ENCODE measurements at places on chromosomes 3 and 15. TPM values are rescaled to one million over a fixed set of nuclear protein-coding genes. Genes with fewer than 3 reads are reported as not detected.

Gene SH2D7
- not detected for total RNA-seq

Gene UBR1
- 31.6 TPM for total RNA-seq

GRCh38 chr3:151382671-151383070 lies 1.9 kb downstream of the P2RY12 start:
- H3K4me3 ChIP-seq = no peak overlapping the region
- no peaks in the 10 kb centered on the region for H3K27me3 ChIP-seq
- H3K27ac ChIP-seq = no peak overlapping the region
- no peak for DNase-seq
- H3K4me1 ChIP-seq = peaks cover 8% of the 10 kb centered on the region

GRCh38 chr3:186821429-186822387 lies 15.4 kb upstream of the RFC4 start:
- H3K27ac ChIP-seq = no peak overlapping the region
- no peak overlapping the region for H3K4me3 ChIP-seq
- peaks cover 21% of the 10 kb centered on the region for H3K4me1 ChIP-seq
- peaks cover 8% of the 10 kb centered on the region for H3K27me3 ChIP-seq

Gene GOLGA6D
- not detected for total RNA-seq

DNA sequence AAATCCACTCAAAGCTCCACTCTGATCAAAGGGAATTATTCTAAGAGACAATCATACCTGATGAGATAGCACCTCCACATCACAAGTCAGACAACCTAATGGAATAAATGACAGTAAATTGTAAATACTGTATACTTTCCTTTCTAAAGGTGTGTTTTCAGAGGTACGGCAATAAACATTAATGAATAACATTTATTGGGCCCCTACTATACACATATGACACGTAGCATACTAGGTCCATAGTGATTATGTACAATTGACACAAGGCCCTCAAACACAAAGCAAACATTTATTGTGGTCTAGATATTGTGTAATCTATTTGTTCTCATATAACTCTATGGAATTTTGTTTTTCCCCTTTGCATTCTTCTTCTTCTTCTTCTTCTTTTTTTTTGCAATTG lies 429.8 kb downstream of the FOXP1 start:
- H3K36me3 ChIP-seq = no peaks in the 10 kb centered on the region
- peaks cover 10% of the 10 kb centered on the region for H3K4me1 ChIP-seq
- H3K27me3 ChIP-seq = no peaks in the 10 kb centered on the region
- H3K27ac ChIP-seq = no peak overlapping the region
- H3K4me3 ChIP-seq = no peak overlapping the region

DNA sequence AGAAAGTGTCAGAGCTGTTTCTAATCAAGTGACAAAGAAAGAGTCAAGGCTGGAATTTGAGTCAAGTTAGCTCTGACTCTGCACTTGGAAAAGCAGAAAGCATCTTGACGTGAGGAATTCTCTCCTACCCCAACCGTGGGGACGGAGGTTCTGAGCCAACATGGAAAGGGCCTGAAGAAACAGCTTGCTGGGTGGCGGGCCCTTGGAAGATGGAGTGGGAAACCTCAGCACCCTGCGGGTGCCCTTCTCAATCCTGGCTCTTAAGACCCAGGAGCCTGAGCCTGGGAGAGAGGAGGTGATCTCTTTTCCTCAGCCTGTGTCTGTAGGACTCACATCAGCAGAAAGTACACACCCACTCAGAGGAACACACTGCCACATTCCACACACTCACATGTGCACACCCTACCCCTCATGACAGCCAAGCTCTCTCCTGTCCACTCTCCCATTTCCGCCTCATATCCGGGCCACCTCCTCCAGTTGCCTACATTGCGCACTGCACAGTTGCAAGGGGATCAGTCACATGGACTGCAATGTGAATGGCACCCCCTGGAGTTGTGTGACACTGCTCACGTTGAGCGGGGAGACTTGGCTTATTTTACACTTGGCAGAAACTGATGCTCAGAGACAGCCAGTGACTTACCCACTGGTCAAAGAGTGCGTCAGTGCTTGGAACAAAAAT lies 101.5 kb upstream of the SLC6A6 start:
- no peaks in the 10 kb centered on the region for H3K36me3 ChIP-seq
- no peak overlapping the region for H3K4me3 ChIP-seq
- peaks cover 4% of the 10 kb centered on the region for H3K4me1 ChIP-seq
- peaks cover 6% of the 10 kb centered on the region for H3K27me3 ChIP-seq
- no peak overlapping the region for H3K27ac ChIP-seq
- no peak for DNase-seq

- H3K27ac ChIP-seq = no peak overlapping the region
- H3K4me3 ChIP-seq = no peak overlapping the region
- peaks cover 51% of the 10 kb centered on the region for H3K27me3 ChIP-seq
- DNase-seq = no peak
These were observed 54.8 kb upstream of the HES1 start for GRCh38 chr3:194080913-194081800.

DNA sequence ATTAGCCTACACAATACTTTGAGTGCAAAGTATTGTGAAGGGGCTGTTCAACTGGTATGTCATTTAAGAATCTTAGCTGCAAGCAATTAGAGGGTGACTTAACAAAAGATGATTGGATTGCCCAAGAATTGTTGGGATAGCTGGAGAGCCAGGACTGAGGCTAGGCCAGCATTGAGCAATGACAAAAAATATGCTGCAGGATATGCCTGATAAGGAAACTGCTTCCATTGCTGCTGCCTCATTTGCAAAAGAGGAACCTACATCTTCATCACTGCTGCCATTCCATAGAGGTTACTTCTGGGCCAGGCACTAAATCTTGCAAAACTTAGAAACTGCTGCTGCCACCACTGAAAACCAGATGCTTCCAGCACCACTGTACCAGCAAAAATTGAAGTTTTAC lies 108.0 kb upstream of the TBC1D5 start:
- H3K36me3 ChIP-seq = no peaks in the 10 kb centered on the region
- H3K27ac ChIP-seq = no peak overlapping the region
- DNase-seq = peak; percentile 38
- H3K4me3 ChIP-seq = no peak overlapping the region

- H3K36me3 ChIP-seq = peaks cover 22% of the 10 kb centered on the region
- peak; percentile 94 for DNase-seq
- H3K27ac ChIP-seq = peak within 1 kb of the TSS; percentile 96
- peaks cover 29% of the 10 kb centered on the region for H3K4me1 ChIP-seq
- peaks cover 2% of the 10 kb centered on the region for H3K27me3 ChIP-seq
- peak within 1 kb of the TSS; percentile 91 for H3K4me3 ChIP-seq
These were observed at the start of gene ZNF280D for GRCh38 chr15:56733136-56734012. TSS of gene ZNF280D (minus strand) at chr15:56733509. CDS start at chr15:56707109, 26,400 bp downstream.

GRCh38 chr15:35810007-35810406 lies 264.0 kb upstream of the DPH6 start:
- H3K4me1 ChIP-seq = no peaks in the 10 kb centered on the region
- H3K36me3 ChIP-seq = no peaks in the 10 kb centered on the region
- no peak overlapping the region for H3K27ac ChIP-seq
- H3K4me3 ChIP-seq = no peak overlapping the region
- no peak for DNase-seq

Gene ECE2
- total RNA-seq = not detected

- DNase-seq = no peak
- H3K36me3 ChIP-seq = no peaks in the 10 kb centered on the region
- H3K4me3 ChIP-seq = no peak overlapping the region
- peaks cover 5% of the 10 kb centered on the region for H3K4me1 ChIP-seq
- H3K27ac ChIP-seq = no peak overlapping the region
These were observed 180.7 kb downstream of the SLCO3A1 start for GRCh38 chr15:92034227-92034626.

Gene ANKUB1
- not detected for total RNA-seq

Gene IVD
- 66.6 TPM for total RNA-seq

- H3K4me1 ChIP-seq = peaks cover 28% of the 10 kb centered on the region
- peak overlapping the region; percentile 84 for H3K27ac ChIP-seq
- peaks cover 44% of the 10 kb centered on the region for H3K36me3 ChIP-seq
- no peak for DNase-seq
These were observed 21.7 kb downstream of the TMEM43 start for GRCh38 chr3:14146381-14147065.

GRCh38 chr3:12286927-12287726 lies 1.7 kb upstream of the PPARG start:
- H3K4me1 ChIP-seq = peaks cover 3% of the 10 kb centered on the region
- DNase-seq = no peak
- peak overlapping the region; percentile 15 for H3K27ac ChIP-seq

- no peak overlapping the region for H3K27ac ChIP-seq
- no peak overlapping the region for H3K4me3 ChIP-seq
- H3K36me3 ChIP-seq = no peaks in the 10 kb centered on the region
- H3K4me1 ChIP-seq = no peaks in the 10 kb centered on the region
These were observed 96.8 kb downstream of the DHX36 start for GRCh38 chr3:154227531-154227930.

Gene FBLN2
- not detected for total RNA-seq

DNA sequence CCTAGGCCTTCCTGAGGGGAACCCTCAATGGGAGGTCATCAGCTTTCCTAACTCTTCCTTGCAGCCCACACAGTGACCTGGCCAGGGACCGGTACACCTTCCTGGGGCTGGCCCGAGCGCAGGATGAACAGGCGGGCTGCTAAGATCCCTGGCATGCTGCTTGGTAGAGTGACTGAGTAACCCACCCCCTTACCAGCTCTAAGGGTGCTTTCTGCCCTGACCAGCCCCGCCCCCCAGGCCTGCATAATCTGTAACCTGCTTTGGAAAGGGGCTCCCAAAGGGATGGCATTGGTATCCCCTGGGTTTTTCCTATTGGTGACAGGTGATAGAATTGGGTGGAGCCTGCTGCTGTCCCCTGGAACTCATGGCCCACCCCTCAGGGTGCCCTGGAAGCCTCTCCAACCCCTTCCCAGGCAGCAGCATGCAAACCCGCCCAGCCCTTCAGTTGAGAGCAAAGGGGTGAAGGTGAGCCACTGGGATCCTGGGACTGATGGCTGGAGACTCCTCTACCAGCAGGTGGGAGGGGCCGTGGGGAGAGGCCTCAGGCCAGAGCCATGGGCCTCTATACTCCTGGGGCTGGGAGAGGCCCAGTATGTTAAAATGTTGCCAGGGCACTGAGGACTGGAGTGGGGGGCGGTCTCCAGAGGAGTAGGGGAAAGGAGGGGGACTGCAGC lies 11.1 kb upstream of the KIF7 start:
- no peaks in the 10 kb centered on the region for H3K36me3 ChIP-seq
- peak overlapping the region; percentile 10 for H3K4me3 ChIP-seq
- H3K27ac ChIP-seq = no peak overlapping the region
- H3K27me3 ChIP-seq = peaks cover 19% of the 10 kb centered on the region
- H3K4me1 ChIP-seq = no peaks in the 10 kb centered on the region
- no peak for DNase-seq

- DNase-seq = peak; percentile 33
- H3K4me3 ChIP-seq = no peak overlapping the region
- H3K36me3 ChIP-seq = peaks cover 10% of the 10 kb centered on the region
These were observed 112.2 kb upstream of the TSPAN3 start for GRCh38 chr15:77183066-77183465.

- no peak overlapping the region for H3K4me3 ChIP-seq
- peak; percentile 63 for DNase-seq
- H3K27me3 ChIP-seq = no peaks in the 10 kb centered on the region
- peaks cover 39% of the 10 kb centered on the region for H3K4me1 ChIP-seq
- H3K36me3 ChIP-seq = peaks cover 28% of the 10 kb centered on the region
These were observed 70.4 kb upstream of the BLM start for GRCh38 chr15:90646662-90647305.

GRCh38 chr3:171745577-171746319 lies 64.5 kb downstream of the PLD1 start:
- H3K27me3 ChIP-seq = peaks cover 20% of the 10 kb centered on the region
- no peaks in the 10 kb centered on the region for H3K4me1 ChIP-seq
- no peak overlapping the region for H3K4me3 ChIP-seq
- H3K36me3 ChIP-seq = no peaks in the 10 kb centered on the region
- DNase-seq = no peak

DNA sequence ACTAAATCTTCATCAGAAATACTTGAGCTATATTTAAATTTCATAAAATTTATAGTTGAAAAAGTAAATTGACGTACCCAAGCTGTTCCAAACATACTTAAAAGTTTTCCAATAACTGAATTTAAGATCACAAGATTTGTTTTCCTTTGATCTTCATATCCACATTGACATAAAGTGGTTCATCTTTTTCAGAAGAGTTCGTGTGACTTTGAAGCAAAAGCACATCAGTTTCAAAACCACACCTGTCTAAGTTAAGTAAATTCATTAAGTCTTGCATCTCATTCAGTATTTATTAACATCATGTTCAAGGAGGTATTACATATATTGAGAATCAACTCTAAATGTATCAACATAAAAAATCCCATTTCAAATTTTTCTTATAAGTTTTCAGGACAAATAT lies 79.5 kb downstream of the BFSP2 start:
- no peaks in the 10 kb centered on the region for H3K27me3 ChIP-seq
- H3K4me3 ChIP-seq = no peak overlapping the region
- H3K36me3 ChIP-seq = no peaks in the 10 kb centered on the region
- DNase-seq = no peak

Gene RASL12
- not detected for total RNA-seq

Gene LDHAL6B
- not detected for total RNA-seq

Gene PLSCR5
- not detected for total RNA-seq

GRCh38 chr3:31580645-31581044 lies 47.9 kb downstream of the STT3B start:
- H3K4me1 ChIP-seq = peaks cover 41% of the 10 kb centered on the region
- no peaks in the 10 kb centered on the region for H3K27me3 ChIP-seq
- no peak overlapping the region for H3K4me3 ChIP-seq
- H3K27ac ChIP-seq = no peak overlapping the region

- no peak overlapping the region for H3K27ac ChIP-seq
- no peaks in the 10 kb centered on the region for H3K27me3 ChIP-seq
- no peak overlapping the region for H3K4me3 ChIP-seq
These were observed 121.0 kb downstream of the ASB7 start for GRCh38 chr15:100723315-100723801.

- no peak for DNase-seq
- H3K36me3 ChIP-seq = peaks cover 53% of the 10 kb centered on the region
- peak overlapping the region; percentile 10 for H3K4me3 ChIP-seq
- peaks cover 36% of the 10 kb centered on the region for H3K4me1 ChIP-seq
These were observed 945.0 kb upstream of the CFAP20DC start for GRCh38 chr3:59994732-59995304.

DNA sequence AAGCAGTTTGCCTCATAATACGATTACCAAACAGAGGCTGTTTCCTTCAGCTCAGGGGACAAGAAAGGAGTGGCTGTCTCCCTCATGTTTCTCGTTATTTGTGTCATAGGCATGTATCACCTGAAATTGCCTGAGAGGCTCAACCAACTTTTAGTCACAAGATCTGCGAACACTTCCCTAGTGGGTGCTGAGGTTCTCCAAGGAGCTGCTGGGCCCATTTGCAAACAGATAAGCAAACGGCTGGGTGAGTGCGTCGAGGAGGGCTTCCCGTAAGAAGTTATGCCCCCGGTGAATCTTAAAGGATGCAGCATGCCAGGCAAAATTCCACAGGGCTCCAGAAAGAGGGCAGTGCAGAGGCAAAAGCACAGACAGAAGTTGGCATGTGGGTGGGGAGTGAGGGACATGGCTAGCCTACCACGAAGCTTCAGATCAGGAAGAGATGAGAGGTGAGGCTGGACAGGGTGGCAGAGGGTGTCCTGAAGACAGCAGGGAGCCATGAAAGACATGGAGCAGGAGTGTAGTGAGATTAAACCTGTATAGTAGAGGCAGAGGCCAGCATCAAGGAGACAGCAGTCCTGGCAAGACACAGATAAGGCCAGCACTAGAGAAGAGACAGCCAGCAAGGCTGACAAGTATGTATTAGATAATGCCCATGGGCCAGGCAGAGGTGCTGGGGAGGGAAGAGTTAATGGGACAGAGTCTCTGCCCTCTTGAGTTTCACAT lies 4.0 kb upstream of the GP9 start:
- H3K27me3 ChIP-seq = peaks cover 8% of the 10 kb centered on the region
- no peak for DNase-seq
- H3K36me3 ChIP-seq = no peaks in the 10 kb centered on the region
- H3K4me1 ChIP-seq = peaks cover 9% of the 10 kb centered on the region
- no peak overlapping the region for H3K27ac ChIP-seq

Gene ENTPD3
- total RNA-seq = not detected

- no peak for DNase-seq
- H3K27ac ChIP-seq = no peak overlapping the region
- no peaks in the 10 kb centered on the region for H3K36me3 ChIP-seq
- no peaks in the 10 kb centered on the region for H3K27me3 ChIP-seq
- no peak overlapping the region for H3K4me3 ChIP-seq
These were observed 558.7 kb upstream of the SEMA6D start for GRCh38 chr15:47158573-47158972.

Measured in activated CD4-positive, alpha-beta T cell treated with anti-CD3 and anti-CD28 coated beads, Interleukin-2, amount 10 ng/mL, durations not matched to agents 24 days and 14 days (primary cell).